ENCODE measurements at places on chromosomes 3 and 15.

DNA sequence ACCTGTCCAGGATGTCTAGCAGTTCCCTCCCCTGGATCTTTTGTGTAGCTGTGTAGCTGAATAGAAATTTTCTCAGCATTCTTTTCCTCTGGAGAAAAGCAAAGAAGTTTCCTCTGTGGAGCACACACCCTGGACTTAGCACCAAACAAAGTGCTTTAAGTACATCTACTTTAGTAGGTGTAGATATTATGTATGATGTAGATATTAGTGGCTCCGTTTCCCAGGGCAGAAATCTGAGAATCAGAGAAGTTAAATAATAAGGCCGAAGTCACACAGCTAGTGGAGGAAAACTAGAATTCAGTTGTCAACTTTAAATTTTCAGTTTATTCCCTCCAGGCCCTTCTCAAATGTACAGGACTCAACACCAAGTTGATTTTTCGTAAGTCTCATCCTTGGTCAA is 401.7 kb upstream of the NR2F2 start:
- no peak for DNase-seq

GRCh38 chr15:63104727-63105126 is 16.9 kb upstream of the LACTB start:
- DNase-seq: no peak

DNA sequence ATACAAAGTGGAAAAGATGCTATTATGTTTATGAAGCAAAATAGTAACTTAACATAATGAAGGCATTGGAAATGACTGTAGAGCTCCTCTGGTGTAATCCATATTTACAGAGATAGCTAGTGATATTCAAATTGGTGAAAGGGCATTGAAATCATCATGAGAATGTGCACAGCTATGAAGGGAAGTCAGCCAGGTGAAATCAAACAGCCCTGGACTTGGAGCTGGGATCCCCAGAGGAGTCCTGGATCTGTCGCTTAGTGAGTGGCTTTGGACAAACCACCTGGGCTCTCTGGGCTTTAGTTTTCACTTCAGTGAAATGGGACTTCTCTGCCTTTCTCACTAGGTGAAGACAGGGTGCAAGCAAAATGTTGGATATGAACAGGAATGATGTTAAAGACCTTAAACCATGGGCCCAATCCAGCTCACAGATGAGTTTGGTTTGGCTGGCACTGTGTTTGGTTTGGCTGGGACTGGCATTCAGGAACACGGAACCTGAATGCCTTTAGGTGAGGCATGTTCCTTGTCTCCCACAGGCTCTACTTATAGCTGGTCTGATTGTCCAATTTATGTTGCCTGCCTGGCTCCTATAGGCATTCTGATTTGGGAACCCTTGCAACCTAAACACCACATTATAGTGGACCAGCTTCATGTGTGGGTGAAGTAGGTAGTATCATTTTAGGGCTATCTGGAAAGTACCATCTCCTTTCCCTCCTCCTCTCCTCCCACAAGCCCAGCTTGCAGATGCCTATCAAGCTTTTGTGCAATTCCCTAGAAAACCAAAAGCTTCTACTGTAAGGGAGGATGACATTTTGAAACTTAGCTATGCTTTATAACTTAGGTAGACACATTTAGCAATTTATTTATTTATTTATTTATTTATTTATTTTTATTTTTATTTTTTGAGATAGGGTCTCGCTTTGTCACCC is 110.6 kb upstream of the TNFAIP8L3 start:
- no peak for DNase-seq

- DNase-seq: no peak
Observed at GRCh38 chr15:77010312-77010686, 15.4 kb downstream of the PSTPIP1 start.

- DNase-seq: no peak
Observed at GRCh38 chr3:188358787-188359493, 205.0 kb downstream of the LPP start.

- DNase-seq: no peak
Observed at GRCh38 chr3:169228522-169228921, 435.0 kb downstream of the MECOM start.

DNA sequence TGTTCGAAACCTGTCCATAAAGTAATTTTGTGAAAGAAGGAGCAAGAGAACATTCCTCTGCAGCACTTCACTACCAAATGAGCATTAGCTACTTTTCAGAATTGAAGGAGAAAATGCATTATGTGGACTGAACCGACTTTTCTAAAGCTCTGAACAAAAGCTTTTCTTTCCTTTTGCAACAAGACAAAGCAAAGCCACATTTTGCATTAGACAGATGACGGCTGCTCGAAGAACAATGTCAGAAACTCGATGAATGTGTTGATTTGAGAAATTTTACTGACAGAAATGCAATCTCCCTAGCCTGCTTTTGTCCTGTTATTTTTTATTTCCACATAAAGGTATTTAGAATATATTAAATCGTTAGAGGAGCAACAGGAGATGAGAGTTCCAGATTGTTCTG is 44.4 kb downstream of the AGTR1 start:
- DNase-seq: no peak

- DNase-seq: no peak
Observed at GRCh38 chr3:127831723-127832172, 9.4 kb upstream of the MGLL start.

GRCh38 chr3:145159640-145160039 is 1001.3 kb downstream of the PLOD2 start:
- DNase-seq: no peak

- DNase-seq: no peak
Observed at GRCh38 chr3:140296796-140297352, 361.9 kb downstream of the CLSTN2 start.

DNA sequence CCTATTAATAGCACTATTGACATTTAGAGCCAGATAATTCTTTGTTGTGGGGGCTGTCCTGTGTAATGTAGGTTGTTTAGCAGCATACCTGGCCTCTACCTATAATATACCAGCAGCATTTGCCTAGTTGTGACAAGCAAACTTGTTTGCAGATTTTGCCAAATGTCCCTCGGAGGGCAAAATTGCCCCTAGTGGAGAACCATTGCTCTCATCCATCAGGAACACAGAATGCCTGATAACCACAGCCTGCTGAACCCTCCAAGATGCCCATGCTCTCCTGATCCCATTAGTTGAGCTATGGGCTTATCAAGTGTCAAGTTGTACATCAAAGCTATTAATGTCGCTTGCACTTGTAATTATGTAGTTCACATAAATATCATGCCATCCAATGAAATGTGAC is 15.0 kb upstream of the KBTBD8 start:
- no peak for DNase-seq

DNA sequence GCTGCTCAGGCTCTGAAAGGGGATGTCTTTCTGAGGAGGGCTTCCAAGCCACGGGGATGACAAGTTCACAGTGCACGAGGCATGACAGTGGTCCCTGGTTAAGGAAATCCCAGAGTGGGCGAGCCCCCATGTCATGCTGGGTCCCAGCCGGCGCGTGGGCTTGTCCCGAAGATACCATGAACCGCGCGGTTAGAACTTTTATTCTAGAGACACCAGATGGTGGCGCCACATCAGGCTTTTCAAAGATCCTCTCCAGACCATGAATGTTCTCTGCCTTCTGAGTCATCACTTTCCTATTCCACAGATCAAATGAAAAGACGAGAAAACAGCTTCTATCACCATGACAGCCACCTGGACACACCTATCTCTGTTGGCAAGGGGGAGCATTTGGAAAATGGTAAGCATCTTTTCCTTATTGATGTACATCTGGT is 227.8 kb upstream of the LYSMD4 start:
- DNase-seq: no peak

GRCh38 chr3:192980632-192981031 is 63.0 kb upstream of the MB21D2 start:
- no peak for DNase-seq

GRCh38 chr3:51385621-51386091 is 565 bp downstream of the MANF start:
- DNase-seq: no peak

GRCh38 chr3:68973639-68974038 is 39.8 kb downstream of the EOGT start:
- DNase-seq: no peak

Data from T-helper 9 cell (primary cell).